ENCODE measurements at places on chromosomes 13 and 19.

DNA sequence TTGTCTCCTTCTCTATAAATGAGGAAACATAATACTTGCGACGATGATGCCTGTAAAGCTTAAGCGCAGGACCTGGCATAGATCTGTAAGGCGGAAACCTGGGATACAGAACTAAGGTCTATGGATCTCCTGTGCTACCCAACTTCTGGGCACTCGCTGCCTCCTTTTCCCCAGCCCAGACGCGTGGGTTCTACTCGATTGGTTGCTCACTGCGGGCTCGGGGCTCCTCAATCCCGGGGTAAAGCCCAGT, 615 bp upstream of the PSMC4 start:
- no peak for DNase-seq

GRCh38 chr13:20393273-20394168, 132.1 kb downstream of the CRYL1 start:
- no peak for DNase-seq

DNA sequence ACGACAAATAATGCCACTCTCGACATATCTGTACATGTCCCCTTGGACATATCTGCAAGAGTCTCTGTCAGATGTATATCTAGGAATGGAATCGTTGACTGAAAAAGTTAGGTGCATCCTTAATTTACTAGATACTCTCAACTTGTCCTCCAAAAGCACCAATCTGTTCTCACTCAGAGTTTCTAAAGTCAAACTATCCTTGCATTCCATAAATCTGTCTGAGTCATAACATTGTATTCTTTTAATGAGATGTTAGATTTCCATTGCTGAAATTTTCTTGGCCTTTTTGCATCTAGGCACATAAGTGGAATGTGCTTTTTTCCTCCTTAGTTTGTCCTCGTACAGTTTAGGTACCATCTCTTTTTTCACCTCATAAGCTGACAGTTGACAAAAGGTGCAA, 139.8 kb downstream of the PTPRS start:
- no peak for DNase-seq

DNA sequence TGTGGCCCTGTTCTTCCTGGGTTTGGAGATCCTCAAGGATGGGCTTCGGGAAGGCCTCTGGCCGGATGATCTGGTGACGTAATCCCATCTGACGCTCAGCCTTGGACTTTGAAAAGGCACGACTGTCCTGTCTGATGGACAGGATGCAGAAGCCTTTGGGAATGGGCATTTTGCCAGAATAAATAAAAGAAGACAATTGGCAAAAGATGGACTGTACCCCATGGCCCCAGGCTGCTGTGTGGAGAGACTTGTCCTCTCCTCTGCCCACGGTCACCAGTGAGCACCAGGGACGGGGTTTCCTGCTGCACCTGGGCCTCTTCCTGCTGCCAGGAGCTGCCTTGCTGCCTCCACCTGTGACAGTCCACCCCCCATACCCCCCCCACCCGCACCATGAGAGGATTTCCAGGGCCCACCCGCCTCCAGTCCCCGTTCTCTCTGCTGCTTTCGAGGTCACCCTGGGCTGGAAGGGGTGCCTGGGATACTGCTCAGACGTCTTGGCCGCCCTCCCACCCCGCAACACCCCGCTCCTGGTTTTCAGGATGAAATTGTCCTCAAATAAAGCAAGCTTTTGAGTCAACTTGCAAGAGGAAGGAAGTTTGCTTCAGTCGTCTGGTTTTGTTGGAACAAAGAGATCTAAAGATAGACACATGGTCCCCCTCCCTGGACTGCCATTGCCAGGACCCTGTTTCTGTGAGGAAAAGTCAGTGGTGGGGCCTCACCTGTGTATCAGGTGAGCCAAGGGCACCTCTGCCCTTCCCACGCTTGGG, 40.9 kb downstream of the MCF2L start:
- DNase-seq = no peak

DNA sequence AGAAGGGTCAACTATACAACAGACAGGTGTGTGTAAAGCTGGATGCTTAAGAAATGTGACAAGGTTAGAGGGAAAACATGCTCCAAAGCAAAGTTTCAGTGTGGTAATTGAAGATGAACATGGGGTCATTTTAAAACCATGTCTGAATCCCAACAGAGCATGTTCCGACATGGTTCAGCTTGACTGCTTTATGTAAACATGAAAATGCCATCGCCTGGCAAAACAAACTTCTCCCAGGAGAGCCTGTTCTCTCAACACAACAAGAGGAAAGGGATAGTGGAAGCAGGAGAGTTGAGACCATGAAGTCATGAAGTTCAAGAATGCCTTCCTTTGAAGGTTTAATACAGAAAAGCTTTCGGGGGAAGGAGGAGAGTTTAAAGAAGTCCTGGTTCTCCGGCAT, 85.8 kb downstream of the EPSTI1 start:
- DNase-seq = no peak

Data from cortex of kidney (tissue), 1 donor.